ENCODE measurements at places on chromosomes 12 and 14.

- no peak for DNase-seq
Observed at GRCh38 chr12:15933751-15934150, 22.6 kb downstream of the DERA start.

GRCh38 chr12:60231976-60232907 lies 636.4 kb downstream of the SLC16A7 start:
- no peak for DNase-seq

DNA sequence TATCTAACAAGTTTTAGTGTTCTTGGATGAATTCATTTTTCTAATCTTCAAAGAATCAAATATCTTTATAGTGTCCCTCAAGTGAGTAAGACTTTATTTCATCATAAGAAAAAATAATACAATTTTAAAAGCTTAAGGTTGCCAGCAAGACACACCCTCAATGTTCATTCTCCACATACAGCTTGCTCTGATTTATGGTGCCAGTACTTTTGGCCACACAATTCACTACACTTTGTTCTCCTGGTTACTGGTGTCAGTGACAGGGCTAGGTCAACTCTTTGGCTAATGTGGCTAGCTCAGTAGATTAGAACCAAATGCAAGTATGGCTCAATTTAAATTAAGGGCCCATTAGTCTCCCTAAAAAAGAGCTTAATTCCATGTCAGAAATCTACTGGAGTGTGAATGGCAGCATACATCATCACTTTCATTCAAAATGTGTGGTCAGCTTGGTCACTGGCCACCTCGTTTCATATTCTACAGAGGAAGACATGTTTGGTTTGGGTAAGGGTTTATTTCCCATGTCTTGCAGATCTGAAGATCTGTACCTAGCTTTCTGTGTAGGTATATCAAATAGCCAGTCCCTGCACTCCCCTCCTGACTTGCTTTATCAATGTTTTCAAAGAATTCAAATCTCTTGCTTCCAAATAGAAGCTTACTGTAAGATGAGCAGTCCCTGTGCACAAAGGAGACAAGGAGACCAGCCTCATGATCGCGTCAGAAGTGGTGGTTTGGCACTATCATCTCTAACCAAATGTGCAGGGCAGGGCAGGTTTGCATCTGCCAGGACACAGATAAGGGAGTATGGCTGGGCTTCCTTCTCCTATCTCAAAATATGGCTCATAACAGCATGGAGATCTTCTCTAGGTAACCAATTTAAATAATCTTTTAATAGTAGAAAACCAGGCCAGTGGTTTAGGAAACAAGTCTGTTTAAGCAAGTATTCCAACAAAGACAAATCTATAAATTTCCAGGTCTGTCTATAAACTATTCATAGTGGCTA lies 31.3 kb downstream of the HECTD4 start:
- no peak for DNase-seq

- DNase-seq: no peak
Observed at GRCh38 chr12:50571786-50572185, 67.0 kb downstream of the DIP2B start.

DNA sequence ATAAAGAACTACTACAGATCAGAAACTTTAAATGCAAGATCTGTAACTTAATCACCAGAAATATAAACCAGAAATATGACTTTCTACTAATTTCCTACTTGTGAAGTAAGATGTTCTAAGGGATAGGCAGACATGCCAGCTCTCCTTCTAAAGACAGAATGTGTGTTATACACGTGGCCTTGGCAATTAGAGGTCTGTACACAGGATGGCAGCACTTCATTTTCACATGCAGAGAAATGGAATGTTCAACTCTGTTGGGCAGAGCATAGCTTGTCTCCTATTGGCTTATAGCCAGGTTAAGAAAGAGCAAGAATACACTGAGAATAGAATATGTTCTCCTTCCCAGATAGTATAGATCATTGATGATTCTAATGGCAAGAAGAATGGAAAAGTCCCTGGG lies 403.8 kb downstream of the DAD1 start:
- no peak for DNase-seq

DNA sequence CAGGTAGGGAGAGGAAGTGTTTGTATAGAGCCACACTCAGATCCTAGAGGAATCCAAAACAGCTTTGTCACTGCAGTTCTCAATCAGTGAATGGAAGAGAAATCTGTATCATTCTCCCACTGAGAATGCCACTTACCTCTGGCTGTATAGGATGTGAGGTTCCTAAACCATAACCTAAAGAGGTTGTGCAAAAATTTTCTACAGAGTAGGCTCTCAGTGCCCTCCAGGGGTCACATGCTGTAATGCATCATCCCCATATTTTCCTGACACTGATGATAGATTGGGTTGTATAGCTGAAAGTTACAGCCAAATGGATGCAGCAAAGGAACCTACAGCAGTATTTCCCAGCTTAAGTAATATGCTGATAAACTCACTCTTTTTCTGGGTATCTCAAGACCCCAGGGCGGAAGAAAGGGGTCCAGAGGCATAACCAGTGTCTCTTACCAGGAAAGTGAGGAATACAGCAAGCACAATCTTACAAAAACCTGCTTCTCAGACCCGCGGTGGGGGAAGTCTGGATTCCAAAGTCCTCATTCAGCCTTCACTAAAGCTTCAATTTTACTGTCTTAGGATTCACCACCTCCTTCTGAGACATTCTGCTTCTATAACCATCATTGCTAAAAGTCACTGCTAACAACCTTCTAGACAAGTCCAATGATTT lies 3.8 kb downstream of the BCDIN3D start:
- DNase-seq: no peak

DNA sequence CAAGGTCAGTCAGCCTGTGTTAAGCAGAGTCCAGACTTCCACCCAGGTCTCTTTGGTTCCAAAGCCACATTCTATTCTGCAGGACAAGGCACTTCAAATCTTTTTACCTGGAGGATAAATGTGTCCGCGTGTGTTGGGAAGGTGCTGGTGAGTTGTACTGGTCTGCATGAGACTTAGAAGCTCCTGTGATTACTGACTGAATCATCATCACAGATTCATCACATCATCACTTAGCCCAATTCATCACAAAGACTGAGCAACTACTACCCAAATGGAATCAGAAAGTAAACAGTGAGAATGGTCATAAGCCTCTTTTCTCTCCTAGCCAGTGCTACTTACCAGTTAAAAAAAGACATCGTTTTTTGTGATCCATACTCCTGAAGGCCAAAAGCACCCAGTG lies 5.3 kb downstream of the SLC15A5 start:
- DNase-seq: no peak

- DNase-seq: no peak
Observed at GRCh38 chr14:64266239-64266638, 27.9 kb downstream of the ESR2 start.

GRCh38 chr12:106205208-106206069 lies 42.4 kb downstream of the CKAP4 start:
- no peak for DNase-seq

DNA sequence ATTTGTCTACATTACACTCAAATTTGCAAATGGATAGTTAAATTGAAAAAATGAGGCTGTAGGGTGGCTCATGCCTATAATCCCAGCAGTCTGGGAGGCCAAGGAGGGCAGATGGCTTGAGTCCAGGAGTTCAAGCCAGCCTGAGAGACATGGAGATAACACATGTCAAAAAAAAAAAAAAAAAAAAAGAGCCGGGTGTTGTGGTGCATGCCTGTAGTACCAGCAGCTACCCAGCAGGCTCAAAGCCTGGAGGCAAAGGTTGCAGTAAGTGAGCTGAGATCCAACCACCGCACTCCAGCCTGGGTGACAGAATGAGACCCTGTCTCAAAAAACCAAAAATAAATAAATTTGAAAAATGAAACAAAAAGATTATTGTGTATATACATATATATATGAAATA lies 119.9 kb upstream of the MGAT4C start:
- DNase-seq: no peak

DNA sequence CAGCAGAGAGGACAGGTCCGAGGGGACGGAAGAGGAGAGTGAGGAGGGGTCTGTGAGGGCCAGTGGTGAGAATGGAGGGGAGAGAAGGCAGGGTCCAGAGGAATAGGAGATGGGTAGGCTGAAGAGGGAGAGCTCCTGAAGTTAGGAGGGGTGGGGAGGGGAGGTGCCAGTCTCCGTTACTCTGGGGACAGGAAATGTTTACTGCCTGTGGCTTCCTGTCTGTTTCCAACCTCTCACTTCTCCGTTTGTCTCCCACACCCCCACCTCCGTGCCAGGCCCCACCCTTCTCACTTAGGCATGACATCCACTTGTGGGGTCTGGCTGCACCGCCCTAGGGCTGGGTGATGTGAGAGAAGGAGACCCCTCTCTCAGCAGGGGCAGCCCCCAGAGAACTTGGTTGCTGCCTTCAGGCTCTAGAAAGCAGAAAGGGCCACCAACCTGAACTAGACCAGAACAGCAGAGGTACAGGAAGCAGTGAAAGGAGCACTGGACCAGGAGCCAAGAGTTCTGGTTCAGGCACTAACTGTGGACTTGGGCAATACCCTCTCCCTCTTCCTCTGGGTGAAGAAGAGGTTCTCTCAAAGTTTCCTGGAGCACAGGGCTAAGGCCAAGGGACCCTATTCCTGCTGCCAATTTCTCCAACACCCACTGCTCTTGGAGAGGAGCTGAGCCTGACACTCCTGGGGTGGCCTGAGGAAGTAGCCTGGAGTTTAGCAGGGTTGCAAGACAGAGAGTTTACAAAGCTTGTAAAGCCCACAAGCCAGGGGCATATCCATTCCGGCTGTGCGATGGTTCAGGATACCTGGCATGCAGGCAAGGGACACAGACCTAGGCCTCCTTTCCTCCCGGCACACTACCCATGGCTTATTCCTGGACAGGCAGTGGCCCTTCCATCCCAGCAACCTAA lies 5.5 kb downstream of the ITGA5 start:
- no peak for DNase-seq

DNA sequence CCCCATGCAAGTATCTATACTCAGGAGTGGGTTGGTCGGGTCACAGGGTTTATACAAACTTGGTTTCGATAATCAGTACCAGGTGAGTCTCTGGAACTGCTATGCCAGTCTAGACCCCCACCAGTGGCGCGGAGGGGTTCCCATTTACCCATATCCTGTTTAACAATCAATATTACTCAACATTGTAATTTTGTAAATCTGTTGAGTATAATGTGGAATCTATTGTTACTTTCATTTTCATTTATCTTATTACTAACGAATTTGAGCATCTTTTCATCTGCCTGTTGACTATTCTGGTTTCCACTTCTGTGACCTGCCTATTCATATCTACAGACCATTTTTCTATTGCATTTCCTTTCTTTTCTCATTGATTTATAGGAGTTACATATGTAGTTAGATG lies 275.2 kb upstream of the CRY1 start:
- no peak for DNase-seq

DNA sequence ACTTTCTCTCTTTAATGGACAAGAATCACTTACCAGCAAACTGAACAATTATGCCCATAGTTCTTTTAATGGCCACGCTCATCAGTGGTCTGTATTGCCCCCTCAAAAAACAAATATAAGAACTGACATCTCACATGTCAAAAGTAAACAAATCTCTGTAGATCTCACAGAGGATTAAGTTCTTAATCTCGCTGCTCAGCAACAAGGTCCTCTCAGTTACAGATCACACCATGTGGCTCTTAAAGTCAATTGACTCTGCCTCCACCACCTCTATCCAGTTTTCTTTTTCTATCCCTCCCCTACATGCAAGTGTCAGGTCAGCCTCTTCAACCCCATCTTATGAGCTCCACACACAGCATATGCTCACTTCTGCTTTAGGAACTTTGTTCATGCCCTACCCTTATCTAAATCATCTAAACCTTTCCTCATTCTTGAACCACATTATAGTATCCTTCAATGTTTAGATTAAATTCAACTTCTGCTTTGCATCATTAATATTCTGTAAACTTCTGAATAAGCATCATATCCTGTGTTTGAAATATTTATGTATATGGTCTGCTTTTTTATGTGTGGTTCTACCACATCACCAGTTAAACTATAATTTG lies 7.2 kb downstream of the ADAM20 start:
- no peak for DNase-seq

GRCh38 chr12:5102261-5102789 lies 58.6 kb downstream of the KCNA5 start:
- DNase-seq: no peak

DNA sequence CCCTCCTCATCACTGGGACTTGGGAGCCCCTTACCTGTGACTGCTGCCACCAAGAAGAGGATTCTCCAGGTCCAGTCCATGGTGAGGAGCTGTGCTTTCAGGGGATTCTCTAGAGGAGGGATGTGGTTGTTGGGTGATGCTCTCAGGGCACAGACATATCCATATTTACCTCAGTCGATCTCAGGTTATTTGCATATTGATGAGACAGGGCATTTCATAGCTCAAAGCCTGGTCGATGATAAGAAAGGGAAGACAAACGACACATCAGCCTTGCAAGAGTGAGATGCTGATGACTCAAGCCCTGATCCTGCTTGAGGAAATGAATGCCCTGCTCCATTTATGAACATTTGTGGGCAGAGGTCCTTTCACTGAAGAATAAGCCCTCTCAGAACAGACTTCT lies 981.0 kb downstream of the TMEM121 start:
- DNase-seq: no peak

DNA sequence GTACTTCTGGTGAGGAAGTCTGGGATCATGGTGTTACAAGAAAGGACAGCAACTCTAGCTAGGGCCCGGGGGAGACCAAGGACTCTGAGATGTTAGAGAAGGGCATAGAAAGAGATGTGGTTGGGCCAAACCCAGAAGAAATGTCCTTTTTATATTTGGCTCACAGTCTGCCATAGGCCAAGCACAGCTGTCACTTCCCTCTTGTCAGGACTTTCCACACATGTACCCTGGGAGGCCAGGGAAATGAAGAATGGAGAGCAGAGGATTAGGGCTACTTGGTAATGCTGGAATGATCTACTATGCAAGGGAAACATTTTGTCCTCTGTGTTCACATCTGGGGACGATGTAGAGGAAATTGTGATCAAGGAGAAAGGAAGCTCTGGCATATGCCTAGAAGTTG lies 9.2 kb downstream of the MYO1A start:
- no peak for DNase-seq

DNA sequence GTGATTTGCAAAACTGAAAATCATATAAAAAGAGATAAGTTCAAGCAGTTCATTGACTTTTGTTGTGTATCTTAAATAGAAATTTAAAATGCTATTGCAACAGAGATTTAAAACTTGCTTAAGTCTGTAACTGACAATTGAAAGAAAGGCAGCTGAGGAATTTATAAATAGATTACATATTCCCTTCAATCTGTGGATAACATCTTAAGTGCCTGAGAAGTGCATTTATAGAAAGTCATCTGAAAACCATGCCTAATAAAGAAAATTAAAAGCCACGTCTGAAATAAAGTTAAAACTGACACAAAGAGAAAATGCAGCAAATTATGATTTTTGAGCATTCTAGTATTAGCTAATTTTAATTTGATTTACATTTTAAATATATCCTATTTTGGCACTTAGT lies 479.8 kb downstream of the MDGA2 start:
- DNase-seq: no peak

DNA sequence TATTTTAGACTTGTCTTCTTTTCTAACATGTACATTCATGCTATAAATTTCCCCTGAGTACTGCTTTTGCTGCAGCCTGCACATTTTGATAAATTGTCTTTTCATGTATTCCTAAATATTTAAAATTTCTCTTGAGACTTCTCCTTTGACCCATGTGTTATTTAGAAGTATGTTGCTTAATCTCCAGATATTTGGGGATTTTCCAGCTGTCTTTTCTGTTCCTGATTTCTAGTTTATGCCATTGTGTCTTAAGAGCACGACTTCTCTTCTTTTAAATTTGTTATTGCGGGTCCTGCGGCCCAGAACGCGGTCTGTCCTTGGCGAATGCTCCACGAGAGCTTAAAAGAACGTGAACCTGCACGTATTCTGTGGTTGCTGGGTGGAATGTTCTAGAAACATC lies 136.4 kb downstream of the KIF26A start:
- no peak for DNase-seq

GRCh38 chr14:61380984-61381383 lies 59.6 kb downstream of the PRKCH start:
- no peak for DNase-seq

- DNase-seq: no peak
Observed at GRCh38 chr14:20551606-20552005, 9.2 kb downstream of the RNASE9 start.

Measured in GM12878 (cell line).